ENCODE measurements at places on chromosomes 7 and 10. TPM values are rescaled to one million over a fixed set of nuclear protein-coding genes. Genes with fewer than 3 reads are reported as not detected.
A peak's percentile ranks its signal among the peaks of the same experiment; 100 is the strongest.

DNA sequence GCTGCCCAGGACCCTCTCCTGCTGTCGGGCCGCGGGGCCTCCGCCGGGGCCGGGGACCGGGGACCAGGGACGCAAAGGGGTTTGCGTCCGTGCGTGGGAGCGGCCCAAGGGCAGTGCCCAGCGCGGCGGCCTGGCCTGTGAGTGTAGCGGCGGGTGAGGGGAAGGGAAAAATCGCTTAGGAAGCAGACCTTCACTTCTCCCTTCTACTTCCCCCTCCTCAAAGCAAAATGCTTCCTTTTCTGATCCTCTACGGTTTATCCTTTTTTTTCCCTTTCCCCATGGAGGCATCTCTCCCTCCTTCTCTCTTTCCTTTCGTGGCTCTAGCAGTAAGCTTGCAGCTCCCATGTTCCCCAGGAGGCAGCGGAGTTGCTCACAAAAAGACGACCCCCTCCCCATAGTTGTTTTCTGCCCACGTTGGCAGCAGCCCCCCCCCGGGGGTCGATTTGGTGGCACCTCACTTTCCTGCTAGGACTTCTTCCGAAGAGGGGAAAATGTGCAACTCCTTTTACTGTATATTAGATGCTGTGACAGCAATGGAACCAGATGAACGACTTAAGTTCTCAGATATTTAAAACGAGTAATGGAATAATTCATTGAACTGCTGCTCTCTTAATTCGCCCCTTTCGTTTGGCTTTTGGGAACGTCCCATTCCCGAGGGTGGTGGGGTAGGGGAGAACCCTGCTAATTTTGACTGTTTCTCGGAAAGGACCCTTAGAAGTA, 724 bp downstream of the CAPZA2 start:
- peaks cover 19% of the 10 kb centered on the region for H3K4me1 ChIP-seq
- H3K36me3 ChIP-seq, result no peaks in the 10 kb centered on the region
- H3K27ac ChIP-seq, result peak overlapping the region; percentile 99
- peak overlapping the region; percentile 95 for H3K4me3 ChIP-seq
- peak; percentile 23 for DNase-seq
- H3K27me3 ChIP-seq, result no peaks in the 10 kb centered on the region

DNA sequence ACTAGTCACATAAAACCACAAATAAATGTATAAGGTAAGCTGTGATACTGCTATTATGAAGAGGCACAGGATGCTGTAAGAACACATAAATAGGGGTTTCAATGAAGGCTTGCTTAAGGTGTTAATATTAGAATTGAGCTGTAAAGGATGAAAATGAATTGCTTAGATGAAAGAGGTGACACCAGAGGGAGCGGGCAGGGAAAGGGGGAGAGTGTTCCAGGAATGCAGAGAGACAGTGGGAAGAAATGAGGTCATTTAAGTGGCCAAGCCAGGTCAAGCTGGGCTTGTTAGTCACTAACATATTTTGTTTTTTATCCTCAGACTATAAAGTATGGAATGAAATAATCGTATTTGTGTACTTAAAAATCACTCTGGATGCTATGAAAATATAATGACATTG, 193.5 kb downstream of the NRG3 start:
- H3K4me1 ChIP-seq, result no peaks in the 10 kb centered on the region
- DNase-seq, result no peak
- H3K36me3 ChIP-seq, result no peaks in the 10 kb centered on the region

DNA sequence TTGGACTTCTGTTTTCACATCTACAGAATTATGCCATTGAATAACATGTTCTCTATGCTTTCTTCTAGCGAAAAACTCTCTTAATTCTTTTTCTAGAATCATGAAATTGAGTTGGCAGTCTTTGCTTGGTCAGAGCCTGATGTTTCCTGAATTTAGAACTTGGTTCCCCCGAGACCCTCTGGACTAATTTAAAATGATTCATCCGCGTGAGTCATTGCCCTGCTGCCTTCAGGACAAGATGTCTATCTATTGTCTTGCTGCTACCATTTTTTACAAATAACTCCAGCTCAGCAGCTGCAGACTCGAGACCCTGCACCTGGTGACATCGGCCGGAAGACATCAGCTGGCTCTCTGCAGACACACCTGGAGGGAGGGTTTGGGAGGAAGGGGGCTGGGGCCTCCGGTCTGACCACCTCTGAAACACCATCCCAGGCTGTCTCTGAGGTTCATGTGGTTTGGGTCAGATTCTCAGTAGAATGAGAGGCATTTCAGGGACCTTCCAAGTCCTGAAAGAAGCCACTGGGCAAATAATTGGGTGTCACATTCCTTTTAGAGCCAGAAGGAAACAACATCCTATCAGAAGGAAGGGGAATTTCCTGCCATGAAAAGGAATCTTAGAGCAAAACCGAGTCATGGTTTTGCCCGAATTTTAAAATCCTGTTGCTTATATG, 20.9 kb upstream of the KLF6 start:
- no peak overlapping the region for H3K4me3 ChIP-seq
- H3K4me1 ChIP-seq, result peaks cover 22% of the 10 kb centered on the region
- no peak for DNase-seq
- no peaks in the 10 kb centered on the region for H3K27me3 ChIP-seq

- DNase-seq, result no peak
- no peak overlapping the region for H3K4me3 ChIP-seq
- H3K36me3 ChIP-seq, result no peaks in the 10 kb centered on the region
- H3K27me3 ChIP-seq, result no peaks in the 10 kb centered on the region
- H3K4me1 ChIP-seq, result no peaks in the 10 kb centered on the region
Measured at GRCh38 chr7:133778472-133778871, 348.7 kb upstream of the LRGUK start.

- H3K27me3 ChIP-seq, result no peaks in the 10 kb centered on the region
- no peaks in the 10 kb centered on the region for H3K36me3 ChIP-seq
- DNase-seq, result no peak
- no peaks in the 10 kb centered on the region for H3K4me1 ChIP-seq
- H3K4me3 ChIP-seq, result no peak overlapping the region
Measured at GRCh38 chr10:49549640-49550346, 10.9 kb upstream of the ERCC6 start.

GRCh38 chr7:148982654-148983199, 45.6 kb downstream of the PDIA4 start:
- H3K4me1 ChIP-seq, result no peaks in the 10 kb centered on the region
- no peaks in the 10 kb centered on the region for H3K27me3 ChIP-seq
- peak; percentile 35 for DNase-seq
- H3K36me3 ChIP-seq, result no peaks in the 10 kb centered on the region

DNA sequence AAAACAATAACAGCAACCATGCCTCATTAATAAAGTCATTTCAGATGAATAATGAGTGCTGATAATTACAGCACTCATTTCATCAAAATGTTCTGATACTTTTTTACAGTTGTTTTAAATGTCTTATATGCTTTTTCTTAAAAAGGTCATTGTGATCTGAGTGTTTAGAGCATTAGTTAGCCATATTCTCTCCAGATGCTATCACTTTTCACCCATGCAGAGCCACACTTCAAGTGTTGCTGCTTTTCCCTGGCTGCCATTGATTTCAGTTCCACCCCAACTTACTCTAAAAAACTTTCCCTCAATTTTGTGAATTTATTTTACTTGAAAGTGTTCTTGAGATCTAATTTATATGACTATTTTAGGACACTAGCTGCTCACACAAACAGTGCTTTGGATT, 41.8 kb downstream of the NUP205 start:
- no peak for DNase-seq
- H3K4me3 ChIP-seq, result no peak overlapping the region
- no peaks in the 10 kb centered on the region for H3K27me3 ChIP-seq
- H3K36me3 ChIP-seq, result peaks cover 16% of the 10 kb centered on the region
- no peak overlapping the region for H3K27ac ChIP-seq

GRCh38 chr10:34294137-34294536, 521.0 kb downstream of the PARD3 start:
- H3K36me3 ChIP-seq, result no peaks in the 10 kb centered on the region
- no peak overlapping the region for H3K4me3 ChIP-seq
- H3K4me1 ChIP-seq, result no peaks in the 10 kb centered on the region
- DNase-seq, result no peak

- no peaks in the 10 kb centered on the region for H3K27me3 ChIP-seq
- no peaks in the 10 kb centered on the region for H3K36me3 ChIP-seq
- no peak overlapping the region for H3K4me3 ChIP-seq
- no peak overlapping the region for H3K27ac ChIP-seq
Measured at GRCh38 chr7:24127930-24128329, 156.1 kb upstream of the NPY start.

GRCh38 chr7:78357709-78358108, 559.1 kb downstream of the PHTF2 start:
- H3K27me3 ChIP-seq, result no peaks in the 10 kb centered on the region
- DNase-seq, result no peak
- no peak overlapping the region for H3K4me3 ChIP-seq
- H3K4me1 ChIP-seq, result no peaks in the 10 kb centered on the region

DNA sequence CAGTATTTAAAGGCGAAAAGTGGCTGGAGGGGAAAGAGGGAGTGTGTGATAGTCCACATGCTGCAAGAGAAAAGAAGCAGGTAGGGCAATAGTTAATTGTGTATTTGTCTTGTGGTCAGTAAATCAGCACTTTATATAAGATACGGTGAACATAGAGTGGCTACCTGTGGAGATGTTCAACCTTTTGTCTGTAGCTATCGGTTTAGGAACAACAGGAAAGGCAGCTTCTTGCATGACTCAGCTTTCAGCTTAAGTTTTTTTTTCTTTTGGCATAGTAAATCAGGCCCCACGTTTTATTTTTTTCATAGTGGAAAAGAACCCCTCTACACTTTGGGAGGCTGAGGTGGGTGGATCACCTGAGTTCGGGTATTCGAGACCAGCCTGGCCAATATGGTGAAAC, 14.2 kb upstream of the MTPN start:
- no peaks in the 10 kb centered on the region for H3K4me1 ChIP-seq
- no peaks in the 10 kb centered on the region for H3K27me3 ChIP-seq
- no peak overlapping the region for H3K4me3 ChIP-seq

DNA sequence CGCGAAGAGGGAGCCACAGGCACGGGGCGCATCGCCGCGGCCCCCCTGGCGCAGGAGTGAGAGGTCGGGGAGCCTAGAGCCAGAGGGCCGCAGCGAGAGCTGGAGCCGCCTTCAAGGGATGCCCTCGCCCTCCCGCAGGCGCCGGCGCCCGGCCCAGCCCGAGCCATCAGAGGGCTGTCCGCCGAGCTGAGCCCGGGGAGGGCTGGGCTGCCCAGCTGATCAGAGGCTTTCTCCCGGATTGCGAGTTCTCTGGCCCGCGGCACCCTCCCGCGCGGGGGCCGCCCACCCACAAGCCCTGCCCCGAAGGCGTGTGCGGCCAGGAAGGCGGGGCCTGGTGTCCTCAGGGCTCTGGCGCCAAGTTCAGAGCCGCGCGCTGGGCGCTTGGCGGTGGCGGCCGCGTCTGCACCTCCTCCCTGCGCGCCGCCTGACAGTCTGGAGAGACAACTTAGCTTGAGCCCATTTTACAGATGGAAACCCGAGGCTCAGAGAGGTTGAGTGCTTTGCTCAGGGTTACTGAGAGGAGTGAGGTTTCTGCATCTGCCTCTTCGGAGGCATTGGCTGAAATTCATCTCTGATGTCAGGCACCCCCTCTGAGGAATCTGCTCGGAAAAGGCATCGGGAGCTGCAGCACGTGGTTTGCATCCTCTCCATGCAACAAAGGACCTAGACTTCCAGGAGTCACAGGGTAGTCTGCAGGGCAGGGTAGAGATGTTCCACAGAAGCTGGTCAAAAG, 3.8 kb upstream of the ANTXRL start:
- peak overlapping the region; percentile 11 for H3K4me3 ChIP-seq
- peak; percentile 85 for DNase-seq
- H3K27me3 ChIP-seq, result no peaks in the 10 kb centered on the region
- H3K27ac ChIP-seq, result peak overlapping the region; percentile 32
- no peaks in the 10 kb centered on the region for H3K36me3 ChIP-seq
- H3K4me1 ChIP-seq, result peaks cover 16% of the 10 kb centered on the region

DNA sequence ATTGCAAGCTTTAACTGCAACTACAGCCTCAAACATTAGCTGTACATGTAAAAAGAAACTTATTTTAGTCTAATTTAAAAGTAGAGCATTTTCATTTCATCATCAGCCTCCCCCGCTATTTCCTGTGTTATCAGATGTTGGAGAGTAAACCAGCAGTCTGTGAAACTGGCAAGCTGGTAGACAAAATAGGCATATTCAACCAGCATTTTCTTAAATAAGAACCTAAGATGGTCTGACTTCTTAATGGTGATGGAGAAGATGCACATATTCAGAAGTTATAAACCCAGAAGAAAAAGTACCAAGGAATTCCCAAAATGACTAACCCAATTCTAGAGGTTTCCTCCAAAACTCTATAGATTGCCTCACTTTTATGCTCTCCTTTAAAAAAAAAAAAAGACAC, 24.9 kb downstream of the PIK3AP1 start:
- DNase-seq, result no peak
- H3K4me3 ChIP-seq, result no peak overlapping the region
- H3K4me1 ChIP-seq, result no peaks in the 10 kb centered on the region
- no peaks in the 10 kb centered on the region for H3K27me3 ChIP-seq
- H3K36me3 ChIP-seq, result no peaks in the 10 kb centered on the region

DNA sequence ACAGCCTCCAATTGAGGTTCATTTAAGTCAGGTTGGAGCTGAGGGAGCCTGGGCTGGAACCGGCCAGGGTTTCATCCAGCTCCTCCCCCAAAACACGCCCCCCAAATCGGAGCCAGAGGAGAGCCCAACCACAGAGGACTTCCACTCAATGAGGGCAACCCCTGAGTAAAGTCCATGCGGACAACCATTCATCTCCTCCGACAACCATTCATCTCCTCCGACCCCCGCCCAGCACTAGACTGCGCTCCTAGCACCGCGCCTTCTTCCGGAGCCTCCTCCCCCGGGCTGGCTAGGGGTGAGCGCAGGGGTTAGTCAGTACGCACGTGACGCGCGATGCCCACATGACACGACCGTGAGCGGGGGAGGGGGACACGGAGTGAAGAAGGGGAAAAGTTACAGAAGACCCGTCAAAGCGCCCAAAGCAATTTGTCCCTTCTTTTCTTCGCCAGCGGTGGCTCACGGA, 1.4 kb downstream of the MAGI2 start:
- peak; percentile 91 for DNase-seq
- H3K36me3 ChIP-seq, result no peaks in the 10 kb centered on the region
- H3K27me3 ChIP-seq, result no peaks in the 10 kb centered on the region
- no peaks in the 10 kb centered on the region for H3K4me1 ChIP-seq

GRCh38 chr7:70591643-70592042, 540.3 kb upstream of the GALNT17 start:
- no peaks in the 10 kb centered on the region for H3K27me3 ChIP-seq
- H3K4me3 ChIP-seq, result no peak overlapping the region
- DNase-seq, result no peak
- H3K4me1 ChIP-seq, result no peaks in the 10 kb centered on the region

NACAD gene
- total RNA-seq, result 2.3 TPM

OR6V1 gene
- not detected for total RNA-seq

A1CF gene
- total RNA-seq, result not detected

STAM gene
- total RNA-seq, result 21.2 TPM

HOXA7 gene
- total RNA-seq, result 0.34 TPM

CELF2 gene
- total RNA-seq, result 55.4 TPM

C10orf67 gene
- 0.98 TPM for total RNA-seq

ASZ1 gene
- total RNA-seq, result not detected

DDC gene
- total RNA-seq, result not detected

Measured in thyroid gland (tissue), 4 donors.